ENCODE measurements at places on chromosomes 2 and 18.

- DNase-seq = peak; percentile 94
Observed at GRCh38 chr2:198314559-198315153, 510.3 kb downstream of the PLCL1 start.

- DNase-seq = no peak
Observed at GRCh38 chr2:7661502-7661901, 744.3 kb downstream of the RNF144A start.

DNA sequence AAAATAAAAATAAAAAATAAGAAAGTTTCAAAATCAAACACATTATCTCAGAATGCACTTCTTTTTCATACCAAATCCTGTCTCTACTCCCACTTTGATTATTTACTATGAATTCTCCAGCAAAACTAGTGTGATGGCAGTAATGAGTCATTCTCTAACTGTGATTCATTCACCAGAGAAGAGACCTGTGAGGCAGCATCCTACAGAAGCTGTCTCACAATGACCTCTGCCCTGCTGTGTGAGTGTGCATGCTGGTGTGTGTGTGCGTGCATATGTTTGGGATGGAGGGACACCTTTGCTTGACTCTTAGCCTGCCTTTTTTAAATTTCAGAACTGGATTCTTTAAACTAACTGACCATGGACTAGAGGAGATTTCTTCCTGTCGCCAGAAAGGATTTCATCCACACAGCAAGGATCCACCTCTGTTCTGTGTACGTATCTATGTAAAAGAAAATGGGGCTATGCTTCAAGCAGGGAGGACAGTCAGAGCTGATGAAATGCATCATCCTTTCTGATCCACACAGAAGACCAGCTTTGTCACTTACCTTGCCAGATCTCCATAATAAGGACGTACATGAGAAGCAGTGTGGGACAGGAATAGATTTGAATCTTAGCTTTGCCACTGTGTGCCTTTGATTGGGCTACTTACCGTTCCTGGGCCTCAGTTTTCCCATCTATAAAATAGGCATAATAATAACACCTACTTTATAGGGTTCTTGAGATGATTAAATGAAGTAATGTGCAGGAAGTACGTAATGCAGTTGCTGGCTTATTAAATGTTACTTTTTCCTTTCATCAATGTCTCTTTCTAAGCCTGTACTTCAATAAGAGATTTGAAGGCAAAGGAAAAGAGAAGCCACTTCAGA, 31.2 kb downstream of the STAMBP start:
- DNase-seq = no peak

- DNase-seq = no peak
Observed at GRCh38 chr2:99821572-99821971, 320.8 kb downstream of the AFF3 start.

DNA sequence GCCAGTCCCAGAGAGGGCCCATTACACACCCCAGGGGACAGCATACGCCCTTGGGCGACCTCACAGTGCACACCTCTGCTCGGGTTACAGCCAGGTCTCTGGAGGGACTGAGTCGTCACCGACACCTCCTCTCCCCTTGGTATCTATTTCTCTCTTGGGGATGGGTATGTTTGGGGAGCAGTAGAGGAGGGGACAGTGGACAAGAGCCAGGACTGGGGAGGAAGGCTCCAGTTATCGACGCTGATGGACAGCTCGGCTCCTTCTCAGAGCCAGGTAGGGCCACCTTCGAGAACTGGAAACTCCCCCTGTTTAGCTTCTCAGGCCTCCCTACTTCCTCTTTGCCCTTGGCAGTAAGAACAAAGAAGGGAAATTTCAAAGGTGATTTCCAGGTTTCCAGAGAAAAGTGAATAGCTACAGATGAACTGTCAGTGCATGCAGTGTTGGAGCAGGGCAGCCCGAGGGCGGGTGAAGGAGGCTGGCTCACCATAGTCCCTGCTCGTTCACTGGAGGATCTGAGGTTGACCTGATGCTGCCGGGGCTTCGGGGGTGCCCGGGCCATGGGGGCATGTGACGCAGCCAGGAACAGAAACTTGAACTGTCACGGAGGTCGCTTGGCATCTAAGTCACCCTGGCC, 4.4 kb upstream of the SEMA4C start:
- DNase-seq = no peak

Measured in Kasumi-1 (cell line).